ENCODE measurements at places on chromosomes 3 and 15.

DNA sequence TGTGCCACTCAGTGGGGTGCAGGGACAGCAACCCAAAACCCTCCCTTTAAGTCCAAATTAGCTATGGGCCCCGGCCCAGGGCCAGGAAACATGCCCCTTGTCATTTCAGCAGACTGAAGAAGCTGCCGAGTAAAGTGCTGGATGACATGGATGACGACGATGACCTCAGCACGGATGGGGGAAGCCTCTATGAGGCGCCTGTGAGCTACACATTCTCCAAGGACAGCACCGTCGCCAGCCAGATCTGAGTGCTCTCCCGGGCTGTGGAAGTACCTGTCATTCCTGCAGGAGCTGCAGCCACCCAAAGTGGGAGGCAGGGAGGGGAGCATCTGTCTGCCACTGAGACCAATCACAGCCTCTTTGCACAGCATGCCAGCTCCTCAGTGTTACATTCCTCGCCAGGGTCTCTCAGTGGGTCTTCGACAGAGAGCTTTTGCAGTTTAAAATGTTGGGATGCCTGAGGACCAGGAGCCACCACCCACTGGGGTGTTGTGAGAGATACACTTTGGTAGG lies 44.4 kb upstream of the MYZAP start:
- no peak for DNase-seq

DNA sequence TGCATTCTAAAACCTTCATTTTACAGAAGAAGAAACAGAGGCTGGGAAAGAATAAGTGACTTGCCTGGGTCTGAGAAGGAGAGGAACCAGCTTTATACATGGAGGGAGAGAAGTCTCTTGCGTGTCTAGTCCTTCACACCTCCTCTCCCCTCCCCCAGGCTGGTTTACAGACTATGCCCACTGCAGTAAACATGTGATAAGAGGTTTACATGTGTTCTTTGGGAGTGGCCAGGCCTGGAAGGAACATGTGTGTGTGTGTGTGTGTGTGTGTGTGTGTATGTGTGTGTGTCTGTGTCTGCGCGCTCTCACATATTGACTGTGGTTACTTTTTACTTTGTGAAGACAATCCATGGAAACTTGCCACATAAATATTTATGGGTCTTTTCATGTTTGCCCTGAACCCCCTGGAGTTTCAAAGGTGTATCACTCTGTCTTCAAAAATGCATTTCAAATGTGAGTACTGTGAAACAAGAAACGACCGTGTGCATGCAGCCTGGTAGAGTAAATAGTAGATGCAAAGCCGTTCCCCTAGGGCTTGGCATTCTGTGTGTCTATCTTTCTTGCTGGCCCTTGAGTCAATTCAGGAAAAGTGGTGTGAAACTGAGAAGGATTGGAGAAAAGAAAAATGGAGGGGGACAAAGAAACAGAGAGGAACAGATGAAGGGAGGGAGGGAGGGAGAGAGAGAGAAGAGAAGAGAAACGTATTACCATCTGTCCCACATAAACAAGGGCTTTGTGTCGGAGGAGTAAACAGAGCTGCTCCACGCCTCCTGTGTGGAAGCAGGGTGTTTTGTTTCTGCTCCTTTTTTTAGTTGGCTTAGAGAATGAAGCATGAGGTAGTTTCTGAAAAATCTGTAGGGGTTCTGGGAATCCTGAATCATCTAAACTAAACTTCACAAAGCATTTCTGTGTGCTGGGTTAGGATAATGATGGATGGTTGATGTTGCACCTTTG lies 51.7 kb downstream of the CLDN11 start:
- no peak for DNase-seq

DNA sequence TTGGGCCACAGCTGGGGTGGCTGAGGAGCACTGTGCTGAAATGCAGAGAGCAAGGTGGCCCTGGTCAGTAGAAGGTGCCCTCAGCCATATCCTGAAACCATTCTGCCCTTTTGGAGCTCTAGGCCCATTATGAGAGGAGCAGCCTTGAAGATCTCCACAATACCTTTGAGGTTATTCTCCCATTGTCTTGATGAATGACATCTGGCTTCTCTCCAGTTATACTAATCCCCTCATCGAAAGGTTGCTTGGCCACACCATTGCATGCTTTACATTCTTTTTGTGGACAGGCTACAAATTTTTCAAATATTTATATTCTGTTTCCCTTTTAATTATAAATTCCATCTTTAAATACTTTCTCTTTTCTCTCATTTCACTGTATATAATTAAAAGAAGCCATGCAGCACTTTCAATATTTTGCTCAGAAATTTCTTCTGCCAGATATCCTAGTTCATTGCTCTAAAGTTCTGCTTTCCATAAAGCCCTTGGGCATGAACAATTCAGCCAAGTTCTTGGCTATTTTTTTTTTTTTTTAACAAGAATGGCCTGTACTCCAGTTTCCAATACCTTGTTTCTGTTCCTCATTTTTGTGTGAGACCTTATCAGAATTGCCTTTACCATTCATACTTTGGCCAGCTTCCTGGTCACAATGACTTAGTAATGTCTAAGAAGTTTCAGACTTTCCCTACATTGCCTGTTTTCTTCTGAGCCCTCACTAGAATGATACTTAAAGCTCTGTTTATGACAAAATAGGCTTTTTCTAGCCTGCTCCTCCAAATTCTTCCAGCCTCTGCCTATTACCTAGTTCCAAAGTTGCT lies 138.9 kb upstream of the SGO1 start:
- DNase-seq, result no peak

- no peak for DNase-seq
Observed at GRCh38 chr3:50620820-50621219, 3.9 kb downstream of the MAPKAPK3 start.

DNA sequence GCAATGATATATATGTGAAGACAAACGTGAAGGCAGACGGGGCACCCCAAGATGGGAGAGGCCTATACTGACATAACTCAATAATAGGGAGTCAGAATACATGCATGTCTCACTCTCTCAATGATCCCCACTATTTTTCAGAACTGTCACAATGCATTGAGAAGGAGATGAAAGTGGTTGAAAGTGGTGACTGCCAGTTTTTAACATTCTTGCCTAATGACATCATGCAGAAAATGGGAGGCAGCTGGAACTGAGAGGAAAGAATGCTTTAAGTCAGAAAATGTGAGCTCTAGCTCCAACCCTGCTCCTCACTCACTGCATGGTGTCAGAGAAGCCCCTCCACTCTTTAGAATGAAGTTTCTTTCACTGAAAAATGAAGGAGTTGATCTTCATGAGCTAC lies 55.3 kb upstream of the P2RY1 start:
- DNase-seq, result no peak

GRCh38 chr3:36666166-36666565 lies 98.2 kb downstream of the DCLK3 start:
- no peak for DNase-seq

GRCh38 chr3:72899349-72899765 lies 11.5 kb downstream of the GXYLT2 start:
- DNase-seq, result no peak

DNA sequence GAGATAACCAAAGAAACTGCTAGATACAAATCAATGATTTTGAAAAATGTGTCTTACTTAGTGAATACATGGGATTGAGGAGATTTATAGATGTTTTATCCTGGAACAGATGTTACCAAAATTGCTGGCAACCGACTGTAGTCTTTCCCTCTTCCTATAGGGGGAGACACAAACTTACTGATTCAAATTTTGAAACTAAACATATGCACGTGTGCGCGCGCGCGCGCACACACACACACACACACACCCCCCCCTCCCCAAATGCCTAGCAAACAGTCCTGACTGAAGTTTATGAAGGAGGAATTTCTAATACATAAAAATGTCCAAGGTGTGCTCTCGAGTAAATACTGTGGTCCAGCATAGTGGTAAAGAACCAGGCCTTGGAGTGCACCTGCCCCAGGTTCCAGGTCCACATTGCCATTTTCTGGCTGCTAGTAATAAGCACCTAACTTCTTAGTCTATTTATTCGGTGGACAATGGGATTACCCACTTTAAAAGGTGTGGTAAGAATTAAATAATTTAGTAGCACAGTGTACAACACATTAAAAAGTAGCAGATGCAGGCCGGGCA lies 18.5 kb upstream of the C3orf62 start:
- DNase-seq, result no peak

GRCh38 chr3:18134386-18135059 lies 290.6 kb downstream of the SATB1 start:
- no peak for DNase-seq

GRCh38 chr3:148089171-148089570 lies 608.5 kb upstream of the AGTR1 start:
- DNase-seq, result no peak

DNA sequence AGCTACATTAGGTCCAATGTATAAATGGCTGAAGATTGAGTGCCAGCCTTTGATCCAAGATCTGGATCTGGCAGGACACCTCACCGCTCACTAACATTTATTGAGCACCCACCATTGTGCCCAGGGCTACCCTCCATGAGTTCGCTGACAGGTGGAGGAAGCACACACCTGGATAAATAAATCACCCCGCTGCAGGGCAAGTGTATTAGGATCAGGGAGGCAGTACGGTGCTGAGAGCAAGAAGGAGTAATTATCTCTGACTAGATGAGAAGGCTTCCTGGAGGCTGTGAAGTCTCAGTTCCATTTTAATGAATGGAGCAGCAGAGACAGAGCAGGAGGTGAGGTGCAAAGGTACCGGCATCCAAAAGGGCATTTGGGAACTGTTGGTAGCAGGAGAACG lies 104.1 kb downstream of the LIPC start:
- DNase-seq, result no peak

- no peak for DNase-seq
Observed at GRCh38 chr15:101014921-101015841, 96.0 kb downstream of the LRRK1 start.

- no peak for DNase-seq
Observed at GRCh38 chr15:36004891-36005490, 459.0 kb upstream of the DPH6 start.

GRCh38 chr3:17259685-17260084 lies 374.9 kb downstream of the PLCL2 start:
- DNase-seq, result no peak

DNA sequence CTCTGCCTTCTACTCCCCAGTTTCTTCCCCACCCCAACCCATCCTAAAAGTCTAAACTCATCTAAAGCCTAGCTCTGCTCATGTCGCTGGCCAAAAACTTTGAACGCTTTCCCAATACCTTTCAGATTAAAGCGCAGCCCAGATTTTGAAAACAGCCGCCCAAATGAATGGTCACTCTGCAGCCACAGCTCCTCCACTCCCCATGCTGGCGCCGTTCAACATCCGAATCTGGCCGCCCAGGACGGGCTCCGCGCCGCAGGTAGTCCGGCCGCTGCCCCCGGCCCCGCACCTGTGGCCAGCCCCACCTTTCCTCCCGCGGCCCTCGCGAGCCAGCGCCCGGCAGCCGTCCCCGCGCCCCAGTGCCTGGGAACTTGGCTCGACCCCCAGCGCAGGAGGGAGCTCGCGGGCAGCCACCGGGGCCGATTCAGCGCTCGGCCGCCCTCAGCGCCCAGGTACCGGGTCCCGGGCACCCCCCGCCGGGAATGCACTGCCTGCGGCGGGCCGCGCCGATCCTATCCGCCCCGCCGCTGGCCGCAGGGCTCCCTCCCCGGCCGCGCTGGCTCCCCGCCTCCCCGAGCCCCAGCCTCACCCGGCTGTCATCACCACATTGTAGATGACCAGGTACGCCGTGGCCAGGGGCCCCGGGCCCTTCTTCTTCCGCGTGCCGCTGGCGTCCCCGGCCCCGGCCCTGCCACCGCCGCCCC lies 417 bp downstream of the HACD2 start:
- DNase-seq, result no peak

DNA sequence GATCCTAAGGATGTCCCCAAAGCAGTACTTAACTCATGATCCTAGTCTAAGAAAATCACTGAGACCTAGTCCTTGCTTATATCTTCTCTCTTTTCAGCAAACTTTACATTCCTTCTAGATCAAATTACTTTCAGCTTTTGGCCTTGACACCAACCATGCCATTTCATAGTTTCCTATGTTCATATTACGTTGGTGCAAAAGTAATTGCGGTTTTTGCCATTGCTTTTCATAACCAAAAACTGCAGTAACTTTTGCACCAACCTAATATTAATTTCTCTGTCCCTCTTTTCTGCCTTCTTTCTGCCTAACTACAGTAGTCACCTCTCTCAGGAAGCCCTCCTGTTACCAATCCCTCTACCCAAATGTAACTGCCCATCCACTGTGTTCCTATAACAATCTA lies 36.8 kb downstream of the CCDC191 start:
- no peak for DNase-seq

DNA sequence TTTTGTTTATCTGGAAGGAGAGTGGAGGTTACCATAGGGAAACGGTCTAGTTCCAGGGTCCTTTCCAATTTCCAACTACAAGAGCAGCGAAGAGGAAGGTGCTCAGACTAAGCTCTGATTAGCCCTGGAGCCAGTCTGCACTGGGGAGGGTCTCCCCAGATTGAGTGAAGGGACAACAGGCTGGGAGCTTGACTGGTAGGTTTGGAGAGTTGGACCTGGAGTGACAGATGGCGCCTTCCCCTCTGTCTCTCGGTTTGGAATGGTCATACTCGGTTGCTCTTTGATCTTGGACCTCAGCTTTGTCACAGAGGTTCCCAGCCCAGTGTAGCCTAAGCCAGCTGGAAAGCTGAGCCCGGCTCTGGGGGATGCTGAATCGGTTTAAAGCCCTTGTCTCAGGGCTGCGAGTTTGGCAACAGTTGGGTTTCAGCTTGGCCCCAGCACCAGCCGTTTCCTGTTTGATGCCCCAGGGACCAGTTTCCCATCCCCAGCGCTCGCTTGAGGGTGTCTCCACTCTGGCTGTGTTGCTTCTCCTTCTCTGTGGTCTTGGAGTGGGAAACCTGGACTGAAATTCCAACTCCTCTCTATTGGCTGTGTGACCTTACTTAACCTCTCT lies 53.1 kb upstream of the ULK4 start:
- no peak for DNase-seq

- DNase-seq, result no peak
Observed at GRCh38 chr15:68271854-68272471, 5.6 kb upstream of the FEM1B start.

DNA sequence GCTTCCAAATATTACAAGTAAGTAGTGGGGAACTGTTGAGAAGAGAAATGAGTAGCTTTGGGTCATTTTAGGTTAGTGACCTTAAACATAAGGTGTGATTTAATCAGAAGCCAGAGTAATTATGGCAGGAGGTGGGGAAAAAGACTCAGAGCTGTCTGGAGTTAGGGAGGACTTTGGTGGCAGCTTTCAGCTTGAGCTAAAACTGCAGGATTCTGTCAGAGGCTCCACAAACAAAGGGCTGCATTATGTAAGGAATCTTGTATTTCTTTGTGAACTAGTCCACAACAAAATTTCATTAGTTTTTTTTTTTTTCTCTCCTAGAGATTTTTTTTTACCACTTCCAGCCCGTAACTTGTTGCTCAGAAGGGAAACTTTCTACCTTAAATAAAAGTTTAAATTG lies 345.3 kb downstream of the TIGIT start:
- DNase-seq, result no peak
